ENCODE measurements at places on chromosomes 1 and 21.

DNA sequence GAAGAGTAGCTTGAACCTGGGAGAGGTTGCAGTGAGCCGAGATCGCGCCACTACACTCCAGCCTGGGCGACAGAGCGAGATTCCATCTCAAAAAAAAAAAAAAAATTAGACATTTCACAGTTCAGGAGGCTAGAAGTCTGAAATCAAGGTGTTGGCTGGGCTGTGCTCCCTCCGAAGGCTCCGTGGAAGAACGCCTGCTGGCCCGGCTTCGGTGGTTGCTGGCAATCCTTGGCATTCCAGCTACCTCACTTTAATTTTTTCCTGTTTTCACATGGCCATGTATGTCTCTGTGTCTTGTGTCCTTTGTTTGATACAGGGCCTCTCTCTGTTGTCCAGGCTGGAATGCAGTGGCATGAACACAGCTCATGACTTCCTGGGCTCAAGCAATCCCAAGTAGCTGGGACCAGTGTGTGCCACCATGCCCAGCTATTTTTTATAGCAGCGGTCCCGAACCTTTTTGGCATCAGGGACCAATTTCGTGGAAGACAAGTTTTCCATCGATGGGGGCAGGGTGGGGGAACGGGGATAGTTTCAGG lies 24.5 kb downstream of the OPRD1 start:
- DNase-seq, result no peak

DNA sequence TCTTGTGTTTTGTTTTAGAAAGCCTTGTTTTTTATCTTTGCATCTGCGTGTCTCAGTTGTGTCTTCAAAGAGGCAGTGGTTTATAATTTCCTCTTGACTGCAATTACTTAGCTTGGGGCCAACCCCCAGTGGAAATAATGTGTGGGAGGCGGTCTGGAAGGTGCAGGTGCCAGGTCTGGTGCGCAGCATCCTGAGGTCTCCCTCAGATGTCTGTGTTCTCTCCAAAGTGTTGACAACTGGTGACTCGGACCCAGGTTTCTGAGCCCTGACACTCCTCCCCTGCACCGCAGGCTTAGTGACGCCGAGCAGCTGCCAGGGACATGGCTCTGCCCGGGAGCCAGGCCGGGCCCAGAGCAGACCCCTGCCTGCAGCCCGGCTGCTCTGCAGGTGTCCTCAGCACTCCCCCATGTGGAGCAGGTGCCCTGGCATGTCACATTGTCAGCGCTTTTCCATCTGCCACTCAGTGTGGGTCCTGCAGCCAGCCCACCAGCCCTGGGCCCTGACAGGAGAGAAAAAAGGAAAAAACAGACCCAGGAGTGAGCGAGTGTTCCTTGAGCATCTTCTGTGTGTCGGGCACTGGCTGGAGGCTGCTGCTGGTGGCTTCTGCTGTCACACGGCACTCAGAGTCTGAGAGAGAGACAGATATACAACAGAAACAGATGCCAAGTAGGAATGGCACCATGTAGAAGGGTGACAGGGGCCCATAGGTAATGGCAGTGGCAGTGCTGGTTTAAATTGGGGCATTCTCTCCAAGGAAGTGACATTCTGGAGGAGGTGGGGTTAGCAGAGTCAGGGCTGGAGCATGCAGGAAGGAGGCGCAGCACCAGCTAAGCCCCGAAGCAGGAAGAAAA lies 24.8 kb upstream of the SELENON start:
- DNase-seq, result peak; percentile 62

GRCh38 chr1:248800459-248800858 lies 25.3 kb downstream of the SH3BP5L start:
- DNase-seq, result no peak

GRCh38 chr1:228308628-228309325 lies 97.9 kb downstream of the TRIM11 start:
- DNase-seq, result no peak

DNA sequence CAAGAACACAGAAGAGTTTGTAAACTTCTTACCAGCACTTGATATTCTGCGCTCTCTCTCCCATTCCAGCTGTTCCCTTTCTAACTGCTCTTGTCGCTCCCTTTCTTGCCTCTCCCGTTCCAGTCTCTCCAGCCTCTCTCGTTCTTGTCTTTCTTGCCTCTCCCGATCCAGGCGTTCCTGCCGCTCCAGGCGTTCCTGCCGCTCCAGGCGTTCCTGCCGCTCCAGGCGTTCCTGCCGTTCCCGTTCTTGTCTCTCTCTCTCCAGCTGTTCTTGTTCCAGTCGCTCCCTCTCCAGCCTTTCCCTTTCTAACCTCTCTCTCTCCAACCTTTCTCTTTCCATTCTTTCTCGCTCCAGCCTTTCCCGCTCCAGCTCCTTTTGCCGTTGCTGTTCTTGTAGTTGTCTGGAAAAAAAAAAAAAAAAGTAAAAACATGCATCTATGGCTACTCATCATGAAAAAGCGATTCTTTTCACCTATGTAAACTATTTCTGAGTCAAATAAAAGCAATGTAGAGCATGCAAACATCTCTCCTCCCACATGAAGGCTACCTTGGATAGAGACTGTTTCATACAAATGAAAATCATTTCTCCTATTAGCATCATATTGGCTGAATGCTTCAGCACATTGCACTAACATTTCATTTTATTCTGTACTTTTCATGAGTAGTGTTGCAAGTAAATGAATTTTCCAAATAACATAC lies 91.5 kb upstream of the LBR start:
- DNase-seq, result no peak

DNA sequence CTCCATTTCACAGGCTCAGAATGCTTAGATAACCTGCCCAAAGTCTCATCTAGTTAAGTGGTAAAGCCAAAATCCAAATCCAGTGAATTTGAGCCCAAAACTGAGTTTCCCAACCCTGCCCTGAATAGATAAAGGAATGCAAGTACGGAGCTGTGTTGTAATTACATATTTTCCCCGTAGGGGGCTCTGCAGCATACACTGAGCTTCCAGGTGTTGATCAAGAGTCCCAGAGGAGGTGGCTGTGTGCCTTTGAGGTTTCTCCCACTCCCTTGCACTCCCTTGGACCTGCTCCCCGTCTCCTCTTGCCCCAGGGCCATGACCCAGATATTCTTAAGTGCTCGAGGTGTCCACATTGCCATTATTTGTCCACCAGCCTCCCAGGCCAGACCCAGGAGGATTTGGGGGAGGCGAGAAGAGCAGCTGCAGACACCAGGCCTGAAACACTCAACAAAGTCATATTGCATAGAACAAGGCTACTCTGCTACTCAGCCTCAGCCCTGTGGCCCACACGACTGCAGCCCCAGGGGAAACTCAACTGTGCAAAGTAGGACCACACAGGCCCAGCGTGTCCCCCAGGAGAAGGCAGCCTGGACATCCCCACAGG lies 18.4 kb upstream of the LY9 start:
- no peak for DNase-seq

- DNase-seq, result no peak
Measured at GRCh38 chr1:181180407-181181031, 92.0 kb downstream of the IER5 start.

GRCh38 chr1:201563406-201563780 lies 24.5 kb downstream of the NAV1 start:
- no peak for DNase-seq

DNA sequence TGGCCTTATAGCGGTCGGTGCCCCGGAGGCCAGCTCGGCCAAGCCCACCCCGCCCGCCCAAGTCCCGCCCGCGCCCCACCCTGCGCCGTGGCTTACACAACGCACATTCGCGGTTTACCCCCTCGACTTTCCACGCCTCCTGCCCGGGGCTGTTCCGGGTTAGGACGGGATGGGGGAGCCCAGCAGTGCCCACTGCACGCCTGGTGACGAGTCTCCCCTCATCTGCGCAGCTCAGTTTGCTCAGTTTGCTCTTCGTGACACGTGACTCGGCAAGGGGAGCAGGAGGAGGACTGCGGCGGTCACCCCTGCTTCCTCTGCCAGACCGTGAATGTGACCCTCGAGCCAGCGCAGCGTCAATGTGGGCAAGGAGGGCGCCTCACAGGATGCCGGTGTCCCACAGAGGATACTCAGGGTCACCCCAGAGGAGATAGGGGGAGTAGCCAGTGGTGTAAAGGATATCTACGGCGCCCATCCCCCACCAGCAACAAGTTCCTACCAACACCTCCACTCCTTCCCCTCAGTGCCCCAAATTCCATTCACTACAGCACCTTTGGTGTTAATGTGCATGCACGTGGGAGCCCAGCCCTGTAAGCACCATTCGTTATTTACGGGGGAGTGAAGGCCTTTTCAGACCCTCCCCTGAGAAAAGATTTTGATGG lies 350 bp upstream of the S100A6 start:
- peak; percentile 56 for DNase-seq

DNA sequence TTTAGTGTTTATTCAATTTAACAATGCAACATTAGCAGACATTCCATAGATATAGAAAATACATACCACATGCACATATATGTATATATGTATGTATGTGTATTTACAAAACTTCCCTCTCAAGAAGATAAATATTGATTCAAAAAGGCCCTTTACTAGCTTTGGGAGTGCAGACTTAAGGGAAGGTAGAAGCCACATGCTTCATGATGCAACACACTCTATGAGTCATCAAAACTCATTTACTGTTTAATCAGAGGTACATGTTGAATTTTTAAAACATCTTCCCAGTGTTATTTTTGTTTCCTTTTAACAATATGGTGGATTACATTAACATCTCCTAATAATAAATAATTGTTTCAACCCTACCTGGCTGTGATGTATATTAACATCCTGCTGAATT lies 61.4 kb upstream of the KIRREL1 start:
- no peak for DNase-seq

DNA sequence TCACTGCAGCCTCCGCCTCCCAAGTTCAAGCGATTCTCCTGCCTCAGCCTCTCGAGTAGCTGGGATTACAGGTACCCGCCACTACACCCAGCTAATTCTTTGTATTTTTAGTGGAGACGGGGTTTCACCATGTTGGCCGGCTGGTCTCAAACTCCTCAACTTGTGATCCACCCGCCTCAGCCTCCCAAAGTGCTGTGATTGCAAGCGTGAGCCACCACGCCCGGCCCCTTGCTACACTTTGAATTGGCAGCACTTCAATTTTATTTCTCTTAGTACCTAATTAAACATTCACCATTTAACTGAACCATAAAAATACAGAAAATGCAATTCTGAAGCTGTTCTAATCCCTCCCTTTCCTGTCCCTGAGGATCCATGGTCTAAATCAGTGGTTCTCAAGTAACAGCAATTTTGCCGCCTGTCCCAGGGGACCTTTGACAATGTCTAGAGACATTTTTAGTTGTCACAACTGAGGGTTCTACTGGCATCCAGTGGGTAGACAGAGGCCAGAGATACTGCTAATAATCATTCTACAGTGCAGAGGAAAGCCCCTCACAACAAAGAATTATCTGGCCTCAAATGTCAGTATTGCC lies 4.3 kb upstream of the BCL2L15 start:
- no peak for DNase-seq

- no peak for DNase-seq
Measured at GRCh38 chr1:84669831-84670230, 20.4 kb downstream of the SSX2IP start.

DNA sequence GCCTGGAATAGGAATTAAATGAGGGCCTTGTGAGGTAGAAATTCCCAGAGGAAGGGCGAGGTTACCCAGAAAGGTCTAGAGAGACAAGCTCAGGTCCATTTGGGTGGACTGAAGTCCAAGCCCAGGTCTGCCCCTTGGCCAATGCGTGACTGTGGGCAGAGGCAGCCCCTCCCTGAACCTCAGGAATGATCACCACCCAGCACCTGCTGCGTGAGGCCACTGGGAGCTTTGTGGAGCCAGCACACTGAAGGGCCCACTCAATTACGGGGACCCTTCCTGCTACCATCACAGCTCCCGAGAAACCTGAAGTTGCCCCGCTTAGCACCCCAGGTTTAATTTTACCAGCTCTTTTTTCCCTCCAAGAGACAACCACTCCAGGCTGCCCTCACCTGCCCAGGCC lies 6.5 kb upstream of the MATN1 start:
- no peak for DNase-seq

DNA sequence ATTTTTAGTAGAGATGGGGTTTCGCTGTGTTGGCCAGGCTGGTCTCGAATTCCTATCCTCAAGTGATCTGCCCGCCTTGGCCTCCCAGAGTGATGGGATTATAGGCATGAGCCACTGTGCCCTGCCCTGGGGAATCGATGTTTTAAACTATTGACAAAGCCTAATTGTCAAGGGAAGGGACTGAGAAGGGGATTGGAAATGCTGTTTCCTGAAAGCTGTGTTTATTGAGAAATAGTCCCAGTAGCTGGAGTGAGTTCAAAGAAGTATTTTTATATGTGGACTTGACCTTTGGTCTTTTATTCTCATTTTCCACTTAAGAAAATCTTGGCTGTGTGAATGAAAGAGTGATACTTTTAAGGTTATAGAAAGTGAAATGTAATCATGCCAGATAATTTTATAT lies 47.5 kb downstream of the KIF1B start:
- DNase-seq, result no peak

GRCh38 chr1:236468625-236469024 lies 55.2 kb upstream of the LGALS8 start:
- DNase-seq, result no peak

DNA sequence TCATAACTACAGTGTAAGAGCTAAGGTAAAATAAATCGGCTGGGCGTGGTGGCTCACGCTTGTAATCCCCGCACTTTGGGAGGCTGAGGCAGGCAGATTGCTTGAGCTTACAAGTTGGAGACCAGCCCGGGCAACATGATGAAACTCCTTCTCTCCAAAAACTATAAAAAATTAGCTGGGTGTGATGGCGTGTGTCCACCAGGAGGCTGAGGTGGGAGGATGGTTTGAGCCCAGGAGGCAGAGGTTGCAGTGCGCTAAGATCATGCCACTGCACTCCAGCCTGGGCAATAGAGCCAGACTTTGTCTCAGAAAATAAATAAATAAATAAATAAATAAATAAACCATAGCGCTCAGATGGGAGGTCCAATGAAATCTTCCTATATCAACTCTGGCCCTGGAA lies 16.7 kb upstream of the FAM110D start:
- no peak for DNase-seq

DNA sequence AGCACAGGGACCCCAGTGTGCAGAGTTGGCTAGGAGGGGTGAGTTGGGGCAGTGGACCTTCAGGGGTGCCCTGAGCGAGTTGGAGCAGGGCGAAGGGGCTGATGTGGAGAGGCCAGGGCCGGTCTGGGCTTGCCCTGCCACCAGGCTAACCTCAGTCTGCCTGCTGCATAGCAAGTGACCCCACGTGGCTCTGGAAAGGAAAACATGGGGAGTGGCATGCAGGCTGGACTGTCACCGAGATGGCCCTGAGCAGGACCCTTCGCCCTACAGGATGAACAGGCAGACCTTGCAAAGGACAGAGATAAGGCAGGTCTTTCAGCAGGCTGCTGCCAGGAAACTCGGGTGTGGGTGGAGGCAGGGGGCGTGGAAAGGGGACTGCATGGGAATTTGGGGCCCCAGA lies 51.5 kb downstream of the FOXO6 start:
- no peak for DNase-seq

DNA sequence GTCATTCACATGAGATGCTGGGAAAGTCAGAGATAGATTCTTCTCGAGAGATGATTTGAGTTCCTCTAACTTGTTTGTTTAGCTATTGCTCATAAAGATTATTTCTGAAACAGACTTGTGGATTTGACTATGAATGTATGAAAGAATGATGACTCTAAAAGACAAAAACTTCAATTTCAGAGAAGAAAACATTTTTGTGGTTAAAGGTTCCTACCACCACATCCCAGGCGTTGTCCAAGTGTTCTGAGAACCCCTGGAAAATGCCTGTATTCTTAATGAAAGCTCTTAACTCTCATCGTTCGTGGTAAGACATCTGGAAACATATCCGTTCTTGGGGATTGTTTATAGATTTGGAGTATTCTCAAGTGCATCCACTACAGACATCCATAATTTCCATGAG lies 228.7 kb downstream of the BARHL2 start:
- no peak for DNase-seq

- no peak for DNase-seq
Measured at GRCh38 chr1:59687081-59687480, 127.7 kb upstream of the HOOK1 start.

- peak; percentile 9 for DNase-seq
Measured at GRCh38 chr1:67760030-67760821, 73.0 kb downstream of the GNG12 start.

All from activated CD8-positive, alpha-beta memory T cell treated with anti-CD3 and anti-CD28 coated beads for 48 hours (primary cell).